ENCODE measurements at places on chromosomes 3 and 15. TPM values are rescaled to one million over a fixed set of nuclear protein-coding genes. Genes with fewer than 3 reads are reported as not detected.

Gene COL7A1
- 24.4 TPM for total RNA-seq

Gene TRPM1
- not detected for total RNA-seq

Gene AGTR1
- total RNA-seq = 1.2 TPM

Gene CCDC12
- total RNA-seq = 31.0 TPM

Gene SPSB4
- 11.2 TPM for total RNA-seq

Gene GP5
- total RNA-seq = not detected

Gene LYZL4
- total RNA-seq = not detected

Gene WDR72
- not detected for total RNA-seq

Gene NME9
- not detected for total RNA-seq

Gene AMT
- total RNA-seq = 29.0 TPM
